ENCODE measurements at places on chromosomes 5 and 9. TPM values are rescaled to one million over a fixed set of nuclear protein-coding genes. Genes with fewer than 3 reads are reported as not detected.

Gene OBP2B
- total RNA-seq, result not detected

Gene XPA
- total RNA-seq, result 6.7 TPM

Gene BAAT
- 31.9 TPM for total RNA-seq

Gene TMEM215
- total RNA-seq, result not detected

Gene MSX2
- total RNA-seq, result 0.08 TPM

Gene TRPM3
- 0.89 TPM for total RNA-seq

Gene IFNA16
- not detected for total RNA-seq

Gene TMC1
- total RNA-seq, result not detected

Gene SYK
- total RNA-seq, result 15.4 TPM

DNA sequence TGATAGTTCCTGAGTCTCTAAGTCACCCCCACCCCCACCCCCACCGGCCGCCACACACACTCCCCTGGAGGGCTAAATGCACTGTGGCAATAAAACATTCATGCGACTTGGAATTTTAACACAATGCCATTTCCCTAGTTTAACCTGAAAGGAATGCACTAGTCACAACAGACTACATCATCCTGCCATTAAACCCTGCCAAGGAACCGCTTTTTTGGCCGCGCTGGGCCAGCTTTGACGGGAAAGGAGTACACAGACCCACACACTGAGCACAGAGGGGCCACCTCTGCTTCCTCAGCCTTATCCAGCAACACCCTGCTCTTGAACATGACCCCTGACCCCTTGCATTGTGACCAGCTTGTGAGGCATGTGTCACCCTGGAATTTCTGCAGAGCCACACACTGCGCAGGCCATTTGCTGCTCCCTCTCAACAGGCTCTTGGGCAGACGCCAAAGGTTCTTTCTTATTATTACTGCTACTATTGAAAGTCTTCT, 165.3 kb downstream of the BNC2 start:
- no peak for DNase-seq

GRCh38 chr5:57219386-57219785, 45.5 kb downstream of the GPBP1 start:
- DNase-seq, result no peak

DNA sequence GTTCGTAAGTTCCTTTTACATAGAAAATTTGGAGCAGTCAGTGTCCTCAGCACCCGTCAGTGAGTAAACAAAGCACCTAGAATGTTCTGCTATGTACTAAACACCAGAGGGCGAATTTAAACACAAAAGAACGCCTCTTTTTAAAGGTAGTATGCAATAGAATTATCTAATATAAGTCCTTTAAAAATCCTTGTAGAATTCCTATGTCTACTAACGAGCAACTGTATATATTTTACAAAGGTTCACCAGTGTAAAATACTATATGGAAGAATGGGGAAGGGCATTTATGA, 499 bp upstream of the TMEM232 start:
- DNase-seq, result no peak

DNA sequence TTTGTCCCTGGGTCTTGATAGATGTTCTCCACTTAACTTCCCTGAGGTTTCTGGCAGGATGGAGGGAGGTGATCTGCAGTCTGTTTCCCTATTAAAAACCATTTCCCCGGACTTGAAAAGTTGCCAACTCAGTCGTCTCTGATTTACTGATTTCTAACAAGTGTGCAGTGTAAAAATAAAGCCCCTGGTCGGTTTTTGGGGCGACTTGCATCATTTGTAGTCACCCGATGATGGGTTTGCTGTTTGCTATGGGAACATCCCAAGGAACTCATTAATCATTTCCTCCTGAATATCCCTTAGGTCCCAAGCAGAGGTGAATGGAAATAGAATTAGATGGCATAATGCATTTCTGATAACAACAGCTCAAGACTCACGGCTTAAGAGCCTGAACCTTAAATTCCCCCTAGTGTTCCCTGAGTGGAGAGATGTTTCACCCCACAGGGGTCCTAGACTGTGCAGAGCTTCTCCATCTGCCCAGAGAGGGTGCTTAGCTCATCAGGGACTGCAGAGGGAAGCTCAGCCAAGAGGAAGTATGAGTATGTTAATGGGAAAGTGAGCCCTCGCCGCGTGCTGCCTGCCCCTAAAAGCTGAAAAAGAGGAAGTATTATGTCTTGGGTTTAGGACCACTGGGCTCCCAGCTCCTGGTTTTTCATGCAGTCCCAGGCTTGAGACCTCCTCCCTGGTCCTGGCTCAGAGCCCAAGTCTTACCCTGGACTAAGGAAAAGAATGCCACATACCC, 115.1 kb upstream of the DAP start:
- no peak for DNase-seq

- peak; percentile 57 for DNase-seq
Measured at GRCh38 chr9:95131023-95131943, 186.2 kb downstream of the FANCC start.

- DNase-seq, result no peak
Measured at GRCh38 chr9:32738501-32739172, 44.7 kb upstream of the TMEM215 start.

DNA sequence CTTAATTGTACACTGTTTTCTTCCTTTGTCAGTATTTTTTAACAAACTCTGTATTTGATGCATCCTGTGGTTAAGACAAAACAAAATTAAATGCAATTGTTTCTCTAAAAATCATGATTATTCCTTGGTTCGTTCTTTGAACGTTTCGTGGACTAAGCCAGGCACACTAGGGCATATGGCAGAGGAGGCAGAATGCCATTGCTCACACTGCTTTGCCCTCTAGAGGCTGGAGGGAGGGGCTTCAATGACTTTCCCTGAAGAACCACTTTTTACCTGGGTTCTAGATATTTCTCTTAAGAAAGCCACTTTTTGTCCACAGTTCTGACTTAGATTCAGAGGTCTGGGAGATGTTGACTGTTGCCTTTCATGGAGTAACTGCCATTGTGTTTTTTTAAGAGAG, 236.2 kb upstream of the ADAMTSL1 start:
- no peak for DNase-seq

DNA sequence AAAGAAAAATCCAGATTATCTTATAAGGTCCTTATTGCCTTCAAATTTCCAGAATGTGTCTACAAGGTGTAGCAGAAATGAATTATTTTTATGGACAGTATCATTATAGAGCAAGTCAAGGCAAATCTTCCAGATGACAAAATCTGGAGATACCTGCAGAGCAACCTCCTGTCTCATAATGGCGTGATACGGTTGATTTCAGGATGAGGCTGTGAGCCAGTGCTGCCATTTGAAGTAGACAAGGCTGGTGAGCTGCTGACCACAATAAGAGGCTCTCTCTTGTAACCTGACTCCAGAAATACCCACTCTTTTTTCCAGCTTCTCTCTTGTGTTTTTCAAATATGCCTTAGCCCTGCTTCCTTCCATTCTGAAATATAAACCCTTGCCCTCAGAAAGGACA, 108.2 kb downstream of the HTR1A start:
- DNase-seq, result no peak

GRCh38 chr9:132066057-132066456, 13.6 kb downstream of the MED27 start:
- DNase-seq, result no peak

DNA sequence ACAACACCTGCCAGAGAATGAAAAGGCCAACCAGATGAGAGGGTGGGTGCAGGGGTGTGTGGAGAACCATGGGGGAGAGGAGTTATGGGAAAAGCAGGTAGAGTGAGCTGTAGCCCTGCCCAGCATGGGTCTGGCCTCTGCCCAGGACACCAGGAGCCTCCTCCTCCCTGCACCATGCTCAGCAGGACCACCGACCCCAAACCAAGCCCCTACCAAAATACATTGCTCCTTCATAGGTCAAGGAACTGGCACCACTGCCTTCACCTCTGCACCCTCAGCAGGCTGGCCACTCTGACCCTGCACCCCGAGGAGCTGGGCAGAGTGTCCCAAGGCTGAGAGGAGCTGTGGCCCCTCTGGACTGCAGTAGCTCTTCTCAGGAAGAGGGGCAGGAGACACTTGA, 102.0 kb downstream of the NSG2 start:
- DNase-seq, result no peak

DNA sequence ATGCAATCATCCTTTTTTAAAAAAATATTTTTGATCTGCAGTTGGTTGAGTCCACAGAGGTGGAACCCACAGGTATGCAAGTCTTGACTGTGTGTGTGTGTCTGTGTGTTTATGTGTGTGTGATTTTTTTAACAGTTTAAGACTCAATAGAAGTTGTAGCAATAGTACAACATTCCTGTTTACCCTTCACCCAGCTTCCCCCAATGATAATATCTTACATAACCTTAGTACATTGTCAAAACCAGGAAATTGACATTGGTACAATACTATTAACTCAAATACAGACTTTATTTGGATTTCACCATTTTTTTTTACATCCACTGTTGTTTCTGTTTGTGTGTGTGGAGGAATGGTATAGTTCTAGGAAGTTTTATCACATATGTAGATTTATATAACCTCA, 81.8 kb downstream of the SV2C start:
- DNase-seq, result no peak

Measured in liver (tissue), 10 donors.